ENCODE measurements at places on chromosomes 7 and 10. TPM values are rescaled to one million over a fixed set of nuclear protein-coding genes. Genes with fewer than 3 reads are reported as not detected.

STOX1 gene
- total RNA-seq = 2.5 TPM

DNA sequence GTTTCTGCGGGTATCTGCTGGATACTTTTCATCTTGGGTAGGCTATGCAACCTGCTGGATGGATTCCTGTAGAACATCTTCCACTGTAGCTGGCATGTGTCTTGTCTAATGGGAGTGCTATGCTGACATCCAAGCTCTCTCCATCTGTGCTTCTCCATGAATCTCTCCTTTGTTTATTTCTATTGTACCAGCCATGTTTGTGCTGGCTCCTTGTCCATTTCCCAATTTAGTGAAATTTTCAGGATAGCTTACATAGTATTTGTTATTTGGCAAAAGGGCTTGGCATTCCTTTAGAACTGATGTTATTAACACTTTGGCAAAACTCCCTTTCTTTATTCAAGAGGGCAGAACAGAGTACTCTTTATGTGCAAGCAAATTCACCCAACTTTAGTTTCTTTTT lies 198.0 kb downstream of the CSTF2T start:
- no peak overlapping the region for H3K27ac ChIP-seq
- H3K27me3 ChIP-seq = no peaks in the 10 kb centered on the region
- DNase-seq = no peak
- no peaks in the 10 kb centered on the region for H3K4me1 ChIP-seq
- no peak overlapping the region for H3K4me3 ChIP-seq

DNA sequence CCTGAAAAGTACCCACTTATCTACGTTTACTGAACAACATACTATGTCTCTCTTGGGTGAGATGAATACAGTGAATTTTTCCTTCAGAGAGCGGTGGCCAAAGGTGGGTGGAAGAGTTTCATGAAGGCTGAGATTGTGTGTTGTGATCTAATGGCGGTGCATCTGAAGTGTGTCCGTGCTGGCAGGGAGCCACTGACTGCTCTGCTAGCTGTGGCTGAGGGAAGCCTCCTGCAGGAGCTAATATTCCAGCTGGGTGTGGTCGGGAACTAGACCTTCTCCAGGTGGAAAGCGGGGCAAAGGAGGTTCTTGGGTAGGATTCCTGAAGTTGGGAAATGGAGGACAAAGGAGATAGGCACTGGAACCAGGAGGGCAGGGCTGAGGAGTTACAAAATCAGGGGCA lies 69.2 kb upstream of the GRB10 start:
- H3K4me1 ChIP-seq = no peaks in the 10 kb centered on the region
- H3K27me3 ChIP-seq = no peaks in the 10 kb centered on the region
- H3K36me3 ChIP-seq = no peaks in the 10 kb centered on the region
- no peak for DNase-seq

- no peak for DNase-seq
- H3K36me3 ChIP-seq = no peaks in the 10 kb centered on the region
- no peak overlapping the region for H3K4me3 ChIP-seq
- H3K27ac ChIP-seq = no peak overlapping the region
These were observed 270.5 kb downstream of the POU6F2 start for GRCh38 chr7:39248041-39248691.

DNA sequence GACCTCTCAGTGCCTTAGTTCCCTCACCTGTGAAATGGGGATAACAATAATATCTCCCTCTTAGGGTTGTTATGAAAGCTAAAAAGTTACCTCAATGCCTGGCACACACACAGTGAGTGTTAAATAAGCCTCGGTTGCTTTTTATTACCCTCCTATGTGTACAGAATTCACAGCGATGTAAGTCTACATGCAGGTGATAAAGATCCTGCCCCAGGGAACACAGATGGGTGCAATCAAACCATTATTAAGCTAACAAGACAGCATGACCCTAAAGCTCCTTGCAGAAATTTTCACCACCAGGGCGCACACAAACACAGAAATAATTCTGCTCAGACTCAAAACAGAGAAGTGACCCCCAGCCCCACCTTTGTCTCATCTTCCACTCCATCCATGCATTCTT lies 261.9 kb downstream of the SNX10 start:
- H3K27me3 ChIP-seq = peaks cover 3% of the 10 kb centered on the region
- no peak for DNase-seq

DNA sequence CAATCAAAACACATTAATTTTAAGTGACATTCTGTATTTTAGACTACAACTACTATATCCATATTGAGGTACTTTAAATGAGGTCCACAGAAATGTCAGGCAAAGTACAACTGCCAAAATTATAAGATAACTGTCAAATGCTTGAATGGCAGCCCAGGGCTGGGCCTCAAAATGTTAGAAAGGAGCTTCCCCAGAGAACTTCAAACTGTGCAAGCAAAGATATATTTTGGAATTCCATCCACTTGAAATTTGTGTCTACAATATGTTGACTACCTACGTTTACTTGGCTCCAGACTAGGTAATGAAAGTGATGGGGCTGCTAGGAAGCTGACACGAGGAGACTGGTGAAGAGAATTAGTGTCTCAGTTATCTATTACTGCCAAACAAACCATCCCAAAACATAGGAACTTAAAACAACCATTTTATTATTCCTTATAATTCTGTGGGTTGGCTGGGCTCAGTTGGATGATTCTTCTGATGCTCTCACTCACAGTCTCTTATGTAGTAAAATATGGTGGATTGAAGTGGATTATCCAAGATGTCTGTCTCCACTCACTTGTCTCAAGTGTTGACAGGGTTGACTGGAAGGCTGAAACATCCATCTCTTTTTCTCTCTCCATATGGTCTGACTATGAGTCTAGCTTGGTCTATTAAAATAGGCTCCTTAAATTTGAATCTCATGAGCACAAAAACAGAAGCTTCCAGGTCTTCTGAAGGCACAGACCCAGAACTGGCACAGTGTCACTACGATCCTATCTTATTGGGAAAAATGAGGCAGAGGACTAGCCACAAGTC lies 74.2 kb downstream of the FZD1 start:
- no peak overlapping the region for H3K4me3 ChIP-seq
- no peak for DNase-seq
- H3K4me1 ChIP-seq = no peaks in the 10 kb centered on the region
- H3K27ac ChIP-seq = no peak overlapping the region
- H3K36me3 ChIP-seq = no peaks in the 10 kb centered on the region
- no peaks in the 10 kb centered on the region for H3K27me3 ChIP-seq

- peaks cover 6% of the 10 kb centered on the region for H3K36me3 ChIP-seq
- DNase-seq = no peak
- peak within 1 kb of the TSS; percentile 55 for H3K27ac ChIP-seq
These were observed at the start of gene GIMAP2 for GRCh38 chr7:150685219-150686029. Gene GIMAP2 (plus strand): TSS chr7:150685706. CDS start chr7:150687060, 1,354 bp downstream.

- peaks cover 23% of the 10 kb centered on the region for H3K4me1 ChIP-seq
- H3K36me3 ChIP-seq = no peaks in the 10 kb centered on the region
- H3K4me3 ChIP-seq = no peak overlapping the region
- no peaks in the 10 kb centered on the region for H3K27me3 ChIP-seq
- no peak for DNase-seq
These were observed 26.7 kb downstream of the ELMO1 start for GRCh38 chr7:37421861-37422500.

DNA sequence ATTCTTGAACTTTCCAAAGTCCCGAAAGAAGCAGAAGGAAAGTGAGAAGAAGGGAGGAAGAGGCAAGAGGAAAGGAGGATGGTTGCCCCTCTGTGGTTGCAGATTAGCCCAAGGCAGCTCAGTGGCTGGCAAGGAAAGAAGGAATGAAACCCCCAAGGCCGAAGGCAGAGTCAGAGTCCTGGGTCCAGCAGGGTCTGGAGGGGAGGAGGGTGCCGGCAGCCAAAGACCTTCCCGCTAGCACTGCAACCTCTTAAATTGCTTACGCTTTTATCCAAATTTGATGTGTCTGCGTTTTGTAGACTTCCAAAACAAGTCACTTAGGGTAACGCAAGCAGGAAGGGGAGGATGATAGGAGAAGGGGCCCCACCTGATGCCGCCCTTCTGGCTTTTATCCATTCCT lies 7.4 kb upstream of the PFKP start:
- H3K27me3 ChIP-seq = no peaks in the 10 kb centered on the region
- H3K4me1 ChIP-seq = no peaks in the 10 kb centered on the region
- DNase-seq = no peak
- H3K36me3 ChIP-seq = no peaks in the 10 kb centered on the region

DNA sequence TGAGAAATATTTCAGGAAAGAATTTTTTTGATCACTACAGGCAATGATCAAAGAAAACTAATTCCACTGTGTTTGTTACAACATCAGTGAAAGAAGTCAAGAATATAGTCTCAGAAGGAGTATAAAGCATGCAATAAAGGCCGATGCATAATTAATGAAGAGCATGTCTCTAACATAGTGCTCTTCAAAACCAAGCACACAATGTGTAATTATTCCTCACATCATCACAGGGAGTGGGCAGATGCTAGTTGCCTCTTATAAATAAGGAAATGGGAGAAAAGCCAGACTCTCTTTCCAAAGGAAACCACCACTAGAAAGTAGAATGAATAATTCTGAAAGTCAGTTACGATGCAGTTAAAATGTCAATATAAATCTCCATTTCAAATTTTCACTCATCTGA lies 220.1 kb downstream of the TEX36 start:
- H3K27ac ChIP-seq = no peak overlapping the region
- H3K27me3 ChIP-seq = no peaks in the 10 kb centered on the region
- H3K4me1 ChIP-seq = no peaks in the 10 kb centered on the region
- H3K36me3 ChIP-seq = no peaks in the 10 kb centered on the region

DNA sequence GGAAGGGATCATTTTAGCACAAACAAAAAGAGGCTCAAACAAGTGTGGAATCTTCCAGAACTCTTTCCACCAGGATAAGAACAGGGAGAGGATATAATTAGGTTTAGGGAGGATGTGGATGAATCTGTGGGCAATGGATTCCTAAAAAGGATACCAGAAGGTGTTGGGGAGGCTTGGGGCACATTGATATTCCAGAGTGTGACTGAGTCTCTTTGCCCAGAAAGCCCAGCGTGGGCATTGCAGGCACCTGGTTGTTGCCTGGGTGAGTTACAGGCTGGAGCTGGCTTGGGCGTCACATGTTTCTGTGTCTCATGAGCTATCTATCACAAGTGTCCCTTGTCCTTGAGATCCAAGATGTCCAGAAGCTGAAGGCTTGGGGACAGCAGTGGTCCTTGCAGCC lies 3.3 kb downstream of the COL26A1 start:
- H3K27me3 ChIP-seq = no peaks in the 10 kb centered on the region
- peaks cover 13% of the 10 kb centered on the region for H3K4me1 ChIP-seq
- H3K27ac ChIP-seq = no peak overlapping the region
- H3K36me3 ChIP-seq = no peaks in the 10 kb centered on the region
- no peak for DNase-seq
- no peak overlapping the region for H3K4me3 ChIP-seq

GRCh38 chr7:2724453-2725177 lies 36.6 kb downstream of the AMZ1 start:
- no peaks in the 10 kb centered on the region for H3K27me3 ChIP-seq
- H3K36me3 ChIP-seq = no peaks in the 10 kb centered on the region
- H3K4me1 ChIP-seq = no peaks in the 10 kb centered on the region
- no peak overlapping the region for H3K27ac ChIP-seq

DNA sequence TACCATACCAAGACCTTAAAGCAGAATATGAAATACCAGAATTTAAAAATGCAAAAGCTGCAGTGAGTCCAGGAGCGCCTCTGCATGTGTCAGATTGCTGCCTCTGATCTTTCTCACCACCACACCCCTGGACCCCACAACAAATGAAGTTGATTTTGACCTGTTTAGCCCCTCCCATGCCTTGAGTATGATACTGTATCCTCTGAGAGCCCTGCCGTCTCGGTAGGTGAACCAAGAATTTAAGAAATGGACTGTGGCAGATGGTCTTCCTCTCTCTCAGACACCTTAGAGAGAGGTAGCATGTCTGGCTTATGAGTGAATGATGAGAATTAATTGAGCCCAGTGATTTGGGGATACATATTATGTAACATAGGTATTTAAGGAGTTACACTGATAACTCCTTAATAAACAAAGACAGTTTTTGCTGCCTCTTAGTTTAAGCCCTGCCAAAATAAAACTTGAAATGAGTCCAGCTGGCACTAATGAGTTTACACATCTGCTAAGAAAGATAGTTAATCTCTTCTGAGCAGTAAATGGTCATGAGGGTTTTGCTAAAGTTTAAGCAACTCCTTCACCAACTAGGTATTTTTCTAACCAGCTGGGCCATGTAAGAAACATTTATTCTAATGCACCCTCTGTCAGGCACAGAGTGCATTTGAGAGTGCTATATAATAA lies 4.5 kb upstream of the TFPI2 start:
- no peaks in the 10 kb centered on the region for H3K36me3 ChIP-seq
- no peak for DNase-seq
- H3K4me3 ChIP-seq = no peak overlapping the region
- H3K4me1 ChIP-seq = peaks cover 8% of the 10 kb centered on the region
- no peak overlapping the region for H3K27ac ChIP-seq

- H3K27me3 ChIP-seq = no peaks in the 10 kb centered on the region
- H3K27ac ChIP-seq = peak overlapping the region; percentile 93
- DNase-seq = no peak
- H3K4me1 ChIP-seq = peaks cover 73% of the 10 kb centered on the region
- H3K36me3 ChIP-seq = no peaks in the 10 kb centered on the region
- peak overlapping the region; percentile 71 for H3K4me3 ChIP-seq
These were observed 1.5 kb downstream of the BZW2 start for GRCh38 chr7:16647435-16647960.

- no peak overlapping the region for H3K4me3 ChIP-seq
- no peaks in the 10 kb centered on the region for H3K36me3 ChIP-seq
- no peaks in the 10 kb centered on the region for H3K4me1 ChIP-seq
- H3K27me3 ChIP-seq = no peaks in the 10 kb centered on the region
- no peak overlapping the region for H3K27ac ChIP-seq
These were observed 20.4 kb upstream of the INSYN2A start for GRCh38 chr10:127216786-127217185.

PIK3AP1 gene
- 5.9 TPM for total RNA-seq

PLPP4 gene
- 2.5 TPM for total RNA-seq

GRCh38 chr10:72069751-72070526 lies 18.4 kb downstream of the SPOCK2 start:
- peaks cover 10% of the 10 kb centered on the region for H3K4me1 ChIP-seq
- no peak overlapping the region for H3K27ac ChIP-seq
- no peaks in the 10 kb centered on the region for H3K36me3 ChIP-seq
- DNase-seq = no peak

DNA sequence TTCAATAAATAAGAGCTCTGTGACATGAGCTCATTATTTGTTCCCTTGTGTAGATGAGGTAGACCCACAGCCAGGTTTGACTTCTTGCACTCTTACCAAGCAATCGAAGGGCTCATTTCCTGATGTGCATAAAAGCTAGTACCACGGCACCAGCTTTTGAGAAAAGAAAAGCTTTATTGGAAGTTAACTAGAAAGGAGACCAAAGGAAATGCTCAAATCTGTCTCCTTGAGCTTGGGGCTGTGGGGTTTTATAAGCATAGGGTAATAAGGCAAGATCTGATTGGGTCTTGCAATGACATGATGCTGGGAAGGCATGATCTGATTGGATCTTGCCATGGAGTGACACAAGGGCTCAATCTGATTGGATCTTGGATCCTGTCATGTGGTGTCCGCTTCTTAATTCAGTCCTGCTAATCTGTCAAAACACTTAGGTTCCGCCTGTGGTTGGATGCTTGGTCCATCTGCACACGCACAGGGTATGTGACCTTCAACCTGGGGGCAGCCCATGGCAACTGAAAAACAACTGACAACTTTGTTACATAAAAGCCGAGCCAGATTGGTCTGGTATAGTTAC lies 47.8 kb upstream of the FRMD4A start:
- no peak overlapping the region for H3K27ac ChIP-seq
- H3K27me3 ChIP-seq = no peaks in the 10 kb centered on the region
- H3K36me3 ChIP-seq = no peaks in the 10 kb centered on the region
